ENCODE measurements at places on chromosomes 2 and 18.

GRCh38 chr2:189127756-189128155, 51.8 kb downstream of the COL5A2 start:
- no peak for DNase-seq

GRCh38 chr18:76953156-76953555, 130.8 kb downstream of the ZNF236 start:
- DNase-seq, result no peak

DNA sequence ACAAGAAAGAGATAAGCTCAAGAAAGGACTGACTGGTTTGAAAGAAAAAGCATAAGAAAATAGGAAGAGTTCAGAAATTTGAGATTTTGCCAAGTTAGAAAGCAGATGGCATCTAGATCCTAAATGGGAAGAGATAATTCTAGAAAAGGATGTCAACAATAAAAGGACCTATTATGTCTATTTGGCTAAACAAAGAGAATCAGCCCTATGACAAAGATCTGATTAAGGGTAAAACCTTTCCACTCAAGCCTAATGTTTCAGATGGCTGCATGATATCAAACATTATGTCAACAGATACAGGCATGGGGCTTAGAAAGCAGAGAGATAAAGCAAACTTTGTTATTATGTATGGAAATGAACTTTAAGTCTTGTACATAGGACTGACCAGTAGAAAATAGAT, 465.0 kb upstream of the TRIB2 start:
- no peak for DNase-seq

DNA sequence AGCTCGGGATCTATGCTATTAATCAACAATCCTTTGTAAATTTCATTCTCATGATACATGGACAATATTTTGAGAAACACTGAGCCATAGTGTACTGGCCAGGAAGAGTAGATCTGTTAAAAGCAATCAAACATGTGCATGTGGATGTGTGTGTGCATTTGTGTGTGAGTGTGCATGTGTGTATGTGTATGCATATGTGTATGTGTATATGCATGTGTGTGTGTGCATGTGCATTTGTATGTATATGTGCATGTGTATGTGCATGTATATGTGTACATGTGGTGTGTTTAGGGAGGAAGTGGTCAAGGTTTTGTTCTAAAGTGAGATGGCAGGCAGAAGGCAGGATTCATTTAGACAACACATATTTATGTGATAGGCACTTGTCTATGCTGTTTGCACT, 623.8 kb downstream of the ADCYAP1 start:
- no peak for DNase-seq

DNA sequence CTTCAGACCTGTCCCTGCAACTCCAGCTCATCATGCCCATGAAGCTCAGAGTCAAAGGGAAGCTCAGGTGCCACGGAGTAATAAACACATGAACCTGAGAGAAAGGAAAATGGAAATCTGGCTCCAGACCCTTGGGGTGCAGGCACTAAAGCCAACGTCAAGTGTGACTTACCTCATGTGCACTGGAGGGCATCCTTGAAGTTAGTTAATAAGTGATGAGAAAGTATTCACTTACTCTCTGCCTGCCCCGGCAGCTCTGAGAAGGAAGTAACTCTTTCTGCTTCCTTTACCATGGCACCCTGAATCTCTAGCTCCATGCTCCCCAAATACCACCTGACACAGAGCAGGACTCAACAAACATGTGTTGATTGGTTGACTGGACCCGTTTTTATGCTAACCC, 21.4 kb upstream of the AGAP1 start:
- no peak for DNase-seq

DNA sequence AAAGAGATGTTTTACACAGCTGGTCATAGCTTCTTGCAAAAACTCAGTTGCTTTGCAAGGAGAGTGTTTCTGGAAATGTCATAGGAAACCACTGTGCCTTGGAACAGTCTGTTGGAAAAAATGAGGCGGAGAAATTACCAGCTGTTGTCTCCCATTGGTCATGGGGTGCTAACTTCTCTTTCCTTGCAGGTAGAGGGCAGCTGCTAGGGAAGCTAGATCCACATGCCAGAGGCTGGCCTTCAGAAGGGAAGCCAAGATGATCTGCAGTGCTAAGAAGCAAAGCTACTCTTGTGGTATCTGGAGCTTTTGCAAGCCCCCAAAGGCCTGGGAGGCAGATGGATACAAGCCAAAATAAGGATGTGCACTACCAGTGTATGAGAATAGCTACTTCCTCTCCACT, 34.8 kb upstream of the LAMA1 start:
- DNase-seq, result no peak

GRCh38 chr18:41767960-41768359, 187.1 kb upstream of the PIK3C3 start:
- peak; percentile 16 for DNase-seq

GRCh38 chr2:223735659-223736244, 101.6 kb downstream of the AP1S3 start:
- DNase-seq, result peak; percentile 70

- no peak for DNase-seq
These were observed 17.1 kb downstream of the CREB1 start for GRCh38 chr2:207546822-207547221.

- no peak for DNase-seq
These were observed 61.1 kb upstream of the ID2 start for GRCh38 chr2:8620611-8621382.

DNA sequence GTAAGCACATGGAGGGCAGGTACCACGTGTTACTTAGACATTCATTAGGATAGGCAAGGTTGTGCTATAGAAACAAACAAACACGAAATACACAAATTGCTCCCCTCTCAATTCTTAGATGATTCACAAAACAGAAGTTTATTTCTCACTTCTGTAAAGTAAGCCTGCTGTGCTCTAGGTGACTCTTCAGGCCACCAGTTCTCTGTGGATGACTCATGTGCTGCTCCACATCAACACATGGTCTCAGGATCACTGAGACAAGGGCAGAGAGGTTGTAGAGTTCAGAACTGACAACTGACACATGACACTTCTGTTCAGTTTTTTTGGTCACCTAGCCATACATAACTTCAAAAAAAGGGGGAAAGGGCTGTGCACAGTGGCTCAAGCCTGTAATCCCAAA, 70.6 kb downstream of the DAW1 start:
- DNase-seq, result no peak

DNA sequence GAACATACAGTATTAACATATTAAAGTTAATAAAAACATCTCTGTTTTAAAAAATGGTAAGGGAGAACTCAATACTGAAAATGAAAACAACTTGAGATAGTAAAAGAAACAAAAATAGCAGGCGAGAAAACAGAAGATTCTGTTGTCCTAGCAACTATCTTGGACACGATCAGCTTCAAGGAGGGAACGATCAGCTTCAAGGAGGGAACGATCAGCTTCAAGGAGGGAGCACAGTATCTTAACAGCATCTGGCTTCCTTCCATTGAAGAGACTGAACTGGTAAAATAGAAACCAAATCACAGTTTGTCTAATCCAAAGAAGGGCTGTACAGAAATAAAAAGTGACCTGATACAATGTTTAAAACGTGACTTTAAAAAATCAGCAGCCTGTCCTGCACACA, 51.8 kb downstream of the NDUFA10 start:
- DNase-seq, result no peak

GRCh38 chr2:188367164-188367563, 75.5 kb downstream of the GULP1 start:
- DNase-seq, result no peak

DNA sequence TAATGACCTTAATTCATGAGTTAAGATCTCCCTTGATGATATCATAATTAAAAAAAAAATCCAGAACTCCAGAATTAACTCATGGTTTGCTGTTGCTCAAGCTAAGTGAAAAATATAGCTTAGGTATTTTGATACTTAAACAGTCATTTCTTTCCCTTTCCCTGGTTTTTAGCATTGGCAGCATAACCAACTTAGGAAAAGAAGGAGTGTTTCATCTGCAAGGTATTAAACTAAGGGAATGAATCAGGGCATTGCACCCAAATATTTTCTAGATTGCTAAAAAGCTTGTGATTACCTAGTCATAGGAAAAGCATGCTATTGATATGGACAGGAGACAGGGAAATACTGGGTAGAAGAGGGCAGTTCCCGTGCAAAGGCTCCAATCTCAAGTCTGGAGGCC, 207.2 kb downstream of the LRP1B start:
- no peak for DNase-seq

DNA sequence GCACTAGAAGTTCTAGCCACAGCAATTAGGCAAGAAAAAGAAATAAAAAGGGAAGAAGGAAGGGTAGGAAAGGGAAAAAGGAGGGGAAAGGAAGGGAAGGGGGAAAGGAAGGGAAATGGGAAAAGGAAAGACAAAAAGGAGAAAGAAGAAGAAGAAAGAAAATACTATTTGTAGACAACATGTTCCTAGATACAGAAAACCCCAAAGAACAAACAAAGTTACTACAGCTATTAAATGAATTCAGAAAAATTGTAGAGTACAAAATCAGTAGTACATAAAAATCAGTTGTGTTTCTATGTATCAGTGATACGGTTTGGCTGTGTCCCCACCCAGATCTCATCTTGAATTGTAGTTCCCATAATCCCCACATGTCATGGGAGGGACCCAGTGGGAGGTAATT, 52.3 kb downstream of the RPE start:
- no peak for DNase-seq

DNA sequence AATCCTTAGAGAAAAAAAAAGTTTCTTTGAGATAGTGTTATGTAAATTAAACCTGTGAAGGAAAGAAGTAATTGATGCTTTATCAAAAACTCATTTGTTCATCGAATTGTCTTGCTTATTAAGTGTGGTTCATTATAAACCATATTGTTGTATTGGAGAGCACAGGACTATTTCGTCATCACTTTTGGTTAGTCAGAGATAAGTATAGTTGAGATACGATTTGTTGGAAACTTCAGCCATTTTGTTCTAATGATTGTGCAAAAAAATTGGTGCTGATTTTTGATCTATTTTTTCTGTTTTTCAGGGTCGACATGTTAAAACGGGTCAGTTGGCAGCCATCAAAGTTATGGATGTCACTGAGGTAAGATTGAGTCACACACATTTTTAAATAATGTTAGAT, 92.9 kb downstream of the MAP4K4 start:
- no peak for DNase-seq

- DNase-seq, result no peak
These were observed 199.4 kb downstream of the GBX2 start for GRCh38 chr2:235968616-235969324.

DNA sequence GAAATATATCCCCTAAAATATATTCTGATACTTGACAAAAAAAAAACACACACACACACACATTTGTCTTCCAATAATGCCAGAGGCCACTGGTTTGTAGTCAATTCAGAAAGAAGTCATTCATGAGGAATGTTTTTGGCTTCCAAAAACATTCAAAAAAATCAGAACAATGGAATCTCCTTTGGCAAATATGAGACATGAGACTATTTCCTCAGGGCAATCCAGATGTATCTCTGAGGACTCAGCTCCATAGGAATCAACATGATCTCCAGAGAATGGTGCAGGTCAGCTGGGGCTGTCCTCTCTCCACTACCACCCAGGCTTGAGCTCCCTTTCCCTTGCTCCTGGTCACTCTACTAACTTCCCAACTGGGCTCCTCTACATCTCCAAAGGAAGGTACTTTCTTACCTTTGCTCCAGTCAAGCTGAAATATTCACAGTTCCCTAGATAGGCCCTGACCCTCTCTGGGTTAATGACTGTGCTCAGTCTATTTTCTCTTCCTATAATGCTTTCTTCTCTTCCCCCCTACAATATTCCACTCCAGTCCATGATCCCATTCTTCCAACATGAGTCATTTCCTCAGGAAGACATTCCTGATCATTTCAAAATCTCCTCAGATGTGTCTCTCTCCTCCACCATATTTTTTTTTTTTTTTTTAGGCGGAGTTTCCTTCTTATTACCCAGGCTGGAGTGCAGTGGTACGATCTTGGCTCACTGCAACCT, 145.3 kb downstream of the C1D start:
- peak; percentile 99 for DNase-seq

GRCh38 chr2:178477443-178478129, 814 bp downstream of the FKBP7 start:
- DNase-seq, result no peak

DNA sequence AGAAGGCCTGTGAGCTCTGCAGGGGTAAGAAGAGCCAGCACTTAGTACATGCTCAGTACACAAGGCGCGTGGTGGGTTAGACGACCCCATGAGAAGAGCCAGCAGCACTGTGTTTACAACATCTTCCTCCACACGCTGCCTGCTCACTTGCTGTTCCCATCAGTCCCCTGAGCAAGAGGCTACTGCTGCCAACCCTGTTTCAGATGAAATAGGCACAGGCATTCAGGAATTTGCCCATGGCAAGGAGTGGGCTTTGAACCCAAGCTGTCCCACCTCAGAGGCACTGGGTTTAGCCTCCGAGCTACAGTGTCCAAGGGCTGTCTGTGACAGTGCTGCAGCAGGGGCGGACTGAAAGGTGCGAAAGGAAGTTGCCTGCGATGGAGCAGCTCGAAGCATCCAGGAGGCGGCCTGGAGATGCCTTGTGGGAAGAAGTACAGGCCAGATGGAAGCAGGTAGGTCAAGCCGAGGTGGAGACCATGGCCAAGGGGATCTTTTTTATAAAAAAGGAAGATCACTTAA, 121.5 kb upstream of the PXDN start:
- DNase-seq, result no peak

- no peak for DNase-seq
These were observed 180.2 kb downstream of the OSR1 start for GRCh38 chr2:19178175-19178574.

DNA sequence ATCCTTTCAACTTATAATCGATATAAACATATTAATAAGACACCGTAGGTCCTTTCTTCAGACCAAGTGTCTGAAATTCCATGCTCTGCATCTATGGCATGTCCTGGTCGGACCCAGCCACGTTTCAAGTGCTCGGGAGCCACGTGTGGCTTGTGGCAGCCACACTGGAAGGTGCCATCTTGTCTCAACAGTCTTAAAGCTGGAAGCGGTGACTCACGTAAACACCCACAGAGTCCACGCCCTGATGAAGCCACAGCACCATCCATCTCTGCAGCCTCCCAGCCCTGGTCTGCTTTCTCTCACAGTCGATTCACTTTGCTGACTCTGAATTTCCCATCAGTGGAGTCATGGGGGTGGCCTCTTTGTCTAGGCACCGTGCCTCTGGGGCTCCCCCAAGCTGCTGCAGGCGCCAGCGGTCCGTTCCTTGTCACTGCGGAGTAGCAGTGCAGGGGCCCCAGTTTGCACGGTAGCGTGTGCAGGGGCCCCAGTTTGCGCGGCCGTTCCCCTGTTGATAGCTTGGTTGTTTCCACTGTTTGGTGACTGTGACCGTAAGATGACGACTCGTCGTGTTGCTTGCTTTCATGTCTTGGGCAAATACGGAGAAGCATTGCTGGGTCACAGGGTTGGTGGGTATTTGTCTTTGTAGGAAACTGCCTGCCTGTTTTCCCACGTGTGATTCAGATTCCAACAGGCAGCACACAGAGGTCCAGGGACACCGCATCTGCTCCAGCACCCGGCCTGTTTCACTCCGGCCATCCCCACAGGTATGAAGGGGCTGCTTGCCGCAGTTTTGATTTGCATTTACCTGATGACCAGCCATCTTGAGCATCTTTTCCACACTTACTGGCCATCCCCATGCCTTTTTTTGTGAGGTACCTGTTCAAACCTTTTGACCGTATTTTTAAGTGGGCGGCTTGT, 240.3 kb downstream of the HDAC4 start:
- DNase-seq, result no peak

Measured in AG09309 (cell line).